MCF 10A (cell line): ENCODE measurements at places on chromosomes 5 and 9. TPM values are rescaled to one million over a fixed set of nuclear protein-coding genes. Genes with fewer than 3 reads are reported as not detected.

DNA sequence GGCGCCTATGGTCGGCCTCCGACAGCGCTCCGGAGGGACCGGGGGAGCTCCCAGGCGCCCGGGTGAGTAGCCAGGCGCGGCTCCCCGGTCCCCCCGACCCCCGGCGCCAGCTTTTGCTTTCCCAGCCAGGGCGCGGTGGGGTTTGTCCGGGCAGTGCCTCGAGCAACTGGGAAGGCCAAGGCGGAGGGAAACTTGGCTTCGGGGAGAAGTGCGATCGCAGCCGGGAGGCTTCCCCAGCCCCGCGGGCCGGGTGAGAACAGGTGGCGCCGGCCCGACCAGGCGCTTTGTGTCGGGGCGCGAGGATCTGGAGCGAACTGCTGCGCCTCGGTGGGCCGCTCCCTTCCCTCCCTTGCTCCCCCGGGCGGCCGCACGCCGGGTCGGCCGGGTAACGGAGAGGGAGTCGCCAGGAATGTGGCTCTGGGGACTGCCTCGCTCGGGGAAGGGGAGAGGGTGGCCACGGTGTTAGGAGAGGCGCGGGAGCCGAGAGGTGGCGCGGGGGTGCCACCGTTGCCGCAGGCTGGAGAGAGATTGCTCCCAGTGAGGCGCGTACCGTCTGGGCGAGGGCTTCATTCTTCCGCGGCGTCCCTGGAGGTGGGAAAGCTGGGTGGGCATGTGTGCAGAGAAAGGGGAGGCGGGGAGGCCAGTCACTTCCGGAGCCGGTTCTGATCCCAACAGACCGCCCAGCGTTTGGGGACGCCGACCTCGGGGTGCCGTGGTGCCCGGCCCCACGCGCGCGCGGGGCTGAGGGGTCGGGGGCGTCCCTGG, 561 bp downstream of the DAPK1 start:
- DNase-seq, result peak; percentile 20
- peak overlapping the region; percentile 73 for H3K4me3 ChIP-seq
- H3K27ac ChIP-seq, result peak overlapping the region; percentile 12
- no peaks in the 10 kb centered on the region for H3K27me3 ChIP-seq
- H3K4me1 ChIP-seq, result peaks cover 12% of the 10 kb centered on the region

DNA sequence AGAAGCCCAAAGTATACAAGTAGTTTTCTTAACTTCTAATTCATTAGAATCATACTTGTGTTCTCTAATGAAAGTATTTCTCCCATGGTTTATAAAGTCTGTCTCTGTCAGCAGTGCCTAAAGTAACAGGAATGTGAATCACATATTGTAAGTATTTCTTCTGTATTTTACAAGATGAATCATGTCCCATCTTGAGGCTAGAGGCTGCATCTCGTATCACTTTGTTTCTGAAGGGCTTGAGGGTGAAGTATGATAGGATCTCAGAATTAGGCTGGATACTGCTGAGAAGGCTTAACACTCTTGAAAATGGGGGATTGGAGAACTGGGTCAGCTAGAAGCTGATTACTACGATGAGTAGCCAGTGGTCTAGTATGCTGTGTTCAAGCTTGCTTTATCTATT, 242.2 kb upstream of the ACTBL2 start:
- no peak for DNase-seq
- no peak overlapping the region for H3K4me3 ChIP-seq
- H3K36me3 ChIP-seq, result peaks cover 6% of the 10 kb centered on the region
- H3K27ac ChIP-seq, result no peak overlapping the region
- peaks cover 9% of the 10 kb centered on the region for H3K4me1 ChIP-seq

- peak; percentile 25 for DNase-seq
- no peak overlapping the region for H3K4me3 ChIP-seq
- H3K36me3 ChIP-seq, result no peaks in the 10 kb centered on the region
- H3K27ac ChIP-seq, result no peak overlapping the region
Measured at GRCh38 chr5:128842241-128842640, 123.0 kb upstream of the SLC27A6 start.

- no peaks in the 10 kb centered on the region for H3K4me1 ChIP-seq
- H3K27me3 ChIP-seq, result no peaks in the 10 kb centered on the region
- H3K36me3 ChIP-seq, result peaks cover 61% of the 10 kb centered on the region
- no peak overlapping the region for H3K4me3 ChIP-seq
- no peak for DNase-seq
Measured at GRCh38 chr5:132321109-132321721, 27.0 kb downstream of the SLC22A4 start.

DNA sequence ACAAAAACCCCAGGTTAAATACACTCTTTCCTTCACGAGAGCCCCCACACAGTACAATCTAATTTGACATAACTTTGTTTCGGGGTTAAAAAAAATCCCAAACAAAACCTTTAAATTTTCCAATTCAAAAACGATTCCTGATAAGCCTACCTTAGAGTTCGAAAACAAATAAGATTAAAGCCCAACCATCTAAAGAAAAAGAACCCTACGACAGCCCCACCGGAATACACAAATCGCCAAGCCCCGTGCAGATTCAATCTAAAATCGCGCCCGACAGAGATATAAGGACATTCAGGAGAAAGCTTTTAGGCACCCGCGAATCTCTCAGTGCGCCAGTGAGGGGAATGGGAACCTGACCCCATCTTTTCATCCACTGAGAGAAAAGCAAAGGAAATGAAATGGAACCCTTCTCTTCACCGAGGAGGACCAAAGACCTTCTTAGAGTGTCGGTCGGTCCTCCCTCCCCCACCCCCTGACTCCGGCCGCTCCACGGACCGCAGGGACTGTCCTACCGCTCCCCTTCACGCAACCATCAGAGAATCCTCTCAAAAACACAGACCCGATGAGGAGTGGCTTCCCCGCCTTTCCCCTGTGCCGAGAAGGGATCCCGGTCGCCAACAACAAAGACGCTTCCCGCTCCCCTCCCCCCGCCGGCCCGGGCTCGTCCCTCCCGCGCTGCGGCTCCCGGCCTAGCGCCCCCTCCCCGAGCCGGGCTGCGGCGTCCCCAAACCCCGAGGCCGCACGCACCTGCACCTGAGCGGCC, 925 bp downstream of the ABHD17B start:
- DNase-seq, result peak; percentile 37
- peak overlapping the region; percentile 95 for H3K4me3 ChIP-seq
- peak overlapping the region; percentile 88 for H3K27ac ChIP-seq

- H3K4me3 ChIP-seq, result peak overlapping the region; percentile 1
- H3K27me3 ChIP-seq, result no peaks in the 10 kb centered on the region
- H3K27ac ChIP-seq, result peak overlapping the region; percentile 76
- H3K36me3 ChIP-seq, result no peaks in the 10 kb centered on the region
Measured at GRCh38 chr5:148912714-148913398, 86.4 kb downstream of the ADRB2 start.

DNA sequence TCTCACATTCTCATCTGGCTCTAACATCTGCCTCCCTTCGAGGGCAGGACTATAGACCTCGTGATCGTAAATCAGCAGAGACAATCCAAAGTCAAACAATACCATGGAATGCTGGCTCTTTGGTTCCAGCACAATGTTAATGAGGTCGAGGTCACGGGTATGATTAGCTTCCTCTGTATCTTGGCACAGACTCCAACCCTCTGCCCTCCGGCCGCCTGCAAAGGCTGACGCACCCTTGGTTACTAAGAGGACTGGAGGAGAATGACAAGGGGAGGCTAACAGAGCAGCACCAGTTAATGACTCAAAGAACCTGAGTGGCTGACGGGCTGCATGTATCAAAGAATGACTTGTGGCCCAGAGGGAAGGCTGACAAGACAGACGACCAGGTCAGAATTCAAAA, 10.1 kb downstream of the LHFPL2 start:
- peaks cover 12% of the 10 kb centered on the region for H3K36me3 ChIP-seq
- H3K4me3 ChIP-seq, result peak overlapping the region; percentile 38
- peak; percentile 98 for DNase-seq
- peak overlapping the region; percentile 89 for H3K27ac ChIP-seq
- H3K4me1 ChIP-seq, result peaks cover 43% of the 10 kb centered on the region

DNA sequence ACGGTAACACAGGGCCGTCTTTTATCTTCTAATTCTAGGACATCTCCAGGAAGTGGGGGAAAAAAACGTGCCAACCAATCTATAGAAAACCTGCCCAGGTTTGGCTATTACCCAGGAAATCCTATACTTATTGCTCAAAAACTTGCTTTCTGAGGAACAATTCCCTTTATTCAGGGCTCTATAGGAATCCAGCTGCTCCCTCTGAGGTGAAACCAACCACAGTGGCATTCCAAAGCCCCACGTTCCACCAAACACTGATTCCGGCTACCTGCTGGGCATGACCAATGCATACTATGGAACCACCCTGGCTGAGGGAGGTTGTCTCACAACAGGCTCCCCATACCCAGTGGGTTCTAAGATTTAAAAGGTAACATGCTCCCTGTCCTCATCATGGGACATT, 57.6 kb downstream of the GLIS3 start:
- H3K4me3 ChIP-seq, result no peak overlapping the region
- DNase-seq, result no peak
- no peaks in the 10 kb centered on the region for H3K27me3 ChIP-seq
- no peak overlapping the region for H3K27ac ChIP-seq
- H3K4me1 ChIP-seq, result peaks cover 13% of the 10 kb centered on the region
- no peaks in the 10 kb centered on the region for H3K36me3 ChIP-seq

DNA sequence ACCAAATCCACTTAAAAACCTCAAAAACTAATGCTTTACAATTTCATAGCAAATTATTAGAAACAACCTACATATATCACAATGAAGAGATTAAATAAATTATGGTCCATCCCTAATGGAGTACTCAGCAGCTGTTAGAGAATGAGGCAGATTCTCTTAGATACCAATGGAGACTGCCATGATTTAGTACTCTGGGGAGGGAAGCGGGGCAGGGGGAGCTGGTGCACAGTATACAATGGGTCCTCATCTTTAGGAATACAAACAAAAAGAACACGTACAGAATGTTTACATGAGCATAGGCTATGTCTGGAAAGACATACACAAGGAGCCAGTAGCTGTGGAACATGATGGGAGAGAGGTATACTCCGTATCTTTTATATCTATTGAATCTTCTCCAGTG, 2.0 kb downstream of the LIFR start:
- H3K36me3 ChIP-seq, result no peaks in the 10 kb centered on the region
- H3K27ac ChIP-seq, result no peak overlapping the region
- peak overlapping the region; percentile 81 for H3K4me3 ChIP-seq
- H3K4me1 ChIP-seq, result peaks cover 5% of the 10 kb centered on the region
- DNase-seq, result no peak

- H3K27ac ChIP-seq, result no peak overlapping the region
- H3K27me3 ChIP-seq, result no peaks in the 10 kb centered on the region
- H3K36me3 ChIP-seq, result peaks cover 3% of the 10 kb centered on the region
- no peaks in the 10 kb centered on the region for H3K4me1 ChIP-seq
- H3K4me3 ChIP-seq, result no peak overlapping the region
Measured at GRCh38 chr9:129938291-129938979, 103.2 kb downstream of the USP20 start.

- H3K27me3 ChIP-seq, result no peaks in the 10 kb centered on the region
- DNase-seq, result peak; percentile 8
- no peak overlapping the region for H3K4me3 ChIP-seq
- no peaks in the 10 kb centered on the region for H3K4me1 ChIP-seq
- H3K36me3 ChIP-seq, result no peaks in the 10 kb centered on the region
Measured at GRCh38 chr5:89421035-89421434, 538.1 kb upstream of the MEF2C start.

- H3K36me3 ChIP-seq, result no peaks in the 10 kb centered on the region
- H3K27me3 ChIP-seq, result no peaks in the 10 kb centered on the region
- no peaks in the 10 kb centered on the region for H3K4me1 ChIP-seq
- H3K27ac ChIP-seq, result no peak overlapping the region
- H3K4me3 ChIP-seq, result no peak overlapping the region
- DNase-seq, result no peak
Measured at GRCh38 chr5:147085409-147085808, 149.4 kb upstream of the STK32A start.

Gene PTGDS
- total RNA-seq, result 1.1 and 1.8 TPM in 2 replicates

Gene GMCL2
- total RNA-seq, result not detected in 2 replicates

Gene AP3S1
- 94.6 and 102 TPM in 2 replicates for total RNA-seq

Gene PLPPR1
- not detected in 2 replicates for total RNA-seq

Gene RARS1
- total RNA-seq, result 120 and 127 TPM in 2 replicates

Gene FSTL4
- 0.12 TPM in 1 of 2 replicates, not detected in the other for total RNA-seq

Gene PCDHA8
- 0.25 TPM in 1 of 2 replicates, not detected in the other for total RNA-seq
